Epithelial cell of esophagus (primary cell): ENCODE measurements at places on chromosomes 16 and 17.

DNA sequence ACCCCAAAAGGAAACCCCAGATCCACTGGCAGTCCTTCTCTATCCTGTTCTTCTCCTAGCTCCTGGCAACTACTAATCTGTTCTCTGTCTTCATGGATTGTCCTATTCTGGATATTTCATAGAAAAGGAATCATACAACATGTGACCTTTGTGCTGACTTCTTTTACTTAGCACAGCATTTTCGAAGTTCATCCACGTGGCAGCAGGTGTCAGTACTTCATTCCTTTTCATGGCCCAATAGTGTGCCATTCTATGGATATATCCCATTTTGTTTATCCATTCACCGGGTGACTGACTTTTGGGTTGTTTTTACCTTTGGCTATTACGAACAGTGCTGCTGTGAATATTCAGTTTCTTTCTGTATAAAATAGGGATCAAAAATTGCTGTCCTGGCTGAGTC lies 10.4 kb upstream of the FA2H start:
- DNase-seq = no peak

DNA sequence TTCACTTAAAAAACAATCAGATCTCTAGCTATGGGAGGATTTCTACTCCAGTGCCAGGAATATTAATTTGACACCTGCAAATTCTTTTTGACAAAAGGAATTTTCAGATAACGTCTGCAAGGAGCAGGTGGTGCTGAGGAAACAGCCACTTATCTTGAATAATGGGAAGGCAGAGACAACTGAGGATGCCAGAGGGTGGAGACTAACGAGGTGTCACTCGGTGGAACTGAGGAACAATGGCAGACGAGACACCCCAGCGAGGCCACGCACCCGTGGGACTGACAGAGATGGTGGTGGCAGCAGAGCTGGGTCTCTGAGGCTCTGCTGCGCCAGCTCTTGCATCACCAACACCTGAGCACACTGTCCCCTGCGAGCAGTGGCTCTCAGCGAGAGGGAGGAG lies 42.2 kb downstream of the VAC14 start:
- no peak for DNase-seq

- no peak for DNase-seq
Observed at GRCh38 chr17:81126281-81127132, 38.8 kb upstream of the PVALEF start.

DNA sequence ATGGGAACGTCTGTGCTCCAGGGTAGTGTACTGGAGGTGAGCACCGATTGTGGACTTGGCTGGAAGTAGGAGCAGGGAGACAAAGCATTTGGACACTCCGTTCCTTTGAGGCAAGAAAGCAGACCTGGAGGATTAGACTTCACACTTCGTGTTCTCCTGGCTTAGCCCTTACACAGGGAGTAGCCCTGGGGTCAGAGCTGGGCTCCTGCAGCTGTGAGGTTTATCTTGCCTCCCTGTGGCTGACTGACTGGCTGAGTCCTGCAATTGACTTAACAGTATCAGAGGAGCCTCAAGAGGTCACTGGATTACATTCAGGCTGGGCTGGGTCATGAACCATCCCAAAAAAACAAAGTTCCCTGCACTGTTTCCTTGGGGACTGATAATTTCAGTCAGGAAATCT lies 37.1 kb downstream of the MPRIP start:
- no peak for DNase-seq

- DNase-seq = no peak
Observed at GRCh38 chr17:10107316-10108165, 90.9 kb downstream of the GAS7 start.

GRCh38 chr16:65154321-65154720 lies 32.5 kb upstream of the CDH11 start:
- DNase-seq = peak; percentile 2

DNA sequence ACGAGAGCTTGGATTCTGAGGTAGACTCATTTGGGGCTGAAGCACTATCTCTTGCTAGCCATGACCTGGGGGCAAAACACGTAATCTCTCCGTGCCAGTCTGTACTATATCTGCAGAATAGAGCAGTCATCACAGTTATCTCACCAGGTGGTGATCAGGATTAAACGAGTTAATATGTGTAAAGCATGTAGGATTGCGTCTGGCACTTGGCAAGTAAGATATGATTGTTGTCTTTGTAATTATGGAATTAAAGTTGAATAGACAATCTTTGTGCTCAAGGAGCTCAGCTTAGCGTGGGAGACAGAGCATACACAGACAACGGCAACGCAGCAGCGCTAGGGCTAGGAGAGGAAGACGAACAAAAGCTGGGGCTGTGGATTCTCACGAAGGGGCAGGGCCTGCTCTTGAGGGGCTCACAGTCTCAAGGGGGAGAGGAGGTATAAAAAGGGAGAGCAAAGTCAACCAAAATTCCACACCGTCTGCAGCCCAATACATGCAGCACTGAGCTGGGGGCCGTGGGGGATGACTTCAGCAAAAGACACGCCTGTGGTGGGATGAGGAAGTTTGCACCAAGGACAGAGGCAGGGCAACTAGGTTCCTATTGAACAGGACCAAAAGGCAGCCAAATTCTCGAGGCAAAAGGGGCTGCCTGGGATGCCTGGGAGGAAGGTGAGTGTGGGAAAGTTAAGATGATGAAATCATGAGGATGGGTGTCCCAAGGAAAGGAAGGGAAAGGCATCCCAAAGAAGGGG lies 68.6 kb downstream of the SDK2 start:
- DNase-seq = peak; percentile 8

- DNase-seq = no peak
Observed at GRCh38 chr16:66913081-66913480, 5.6 kb downstream of the CDH16 start.

- peak; percentile 87 for DNase-seq
Observed at GRCh38 chr17:73228748-73229236, 32.9 kb downstream of the CPSF4L start.

GRCh38 chr16:24774510-24774909 lies 45.1 kb downstream of the TNRC6A start:
- DNase-seq = no peak

- no peak for DNase-seq
Observed at GRCh38 chr17:2418572-2418971, 17.7 kb upstream of the MNT start.

GRCh38 chr17:27343977-27344607 lies 50.2 kb downstream of the WSB1 start:
- no peak for DNase-seq

- DNase-seq = no peak
Observed at GRCh38 chr17:79666111-79666510, 55.3 kb upstream of the RBFOX3 start.

- DNase-seq = no peak
Observed at GRCh38 chr17:7897090-7897489, 8.5 kb downstream of the CHD3 start.

GRCh38 chr16:56371660-56371937 lies 53.7 kb downstream of the AMFR start:
- peak; percentile 30 for DNase-seq

- DNase-seq = no peak
Observed at GRCh38 chr16:30548416-30549253, 9.5 kb downstream of the ZNF764 start.

- peak; percentile 93 for DNase-seq
Observed at GRCh38 chr17:9668517-9668916, 23.2 kb downstream of the USP43 start.

GRCh38 chr17:72590882-72591281 lies 470.1 kb downstream of the SOX9 start:
- no peak for DNase-seq

DNA sequence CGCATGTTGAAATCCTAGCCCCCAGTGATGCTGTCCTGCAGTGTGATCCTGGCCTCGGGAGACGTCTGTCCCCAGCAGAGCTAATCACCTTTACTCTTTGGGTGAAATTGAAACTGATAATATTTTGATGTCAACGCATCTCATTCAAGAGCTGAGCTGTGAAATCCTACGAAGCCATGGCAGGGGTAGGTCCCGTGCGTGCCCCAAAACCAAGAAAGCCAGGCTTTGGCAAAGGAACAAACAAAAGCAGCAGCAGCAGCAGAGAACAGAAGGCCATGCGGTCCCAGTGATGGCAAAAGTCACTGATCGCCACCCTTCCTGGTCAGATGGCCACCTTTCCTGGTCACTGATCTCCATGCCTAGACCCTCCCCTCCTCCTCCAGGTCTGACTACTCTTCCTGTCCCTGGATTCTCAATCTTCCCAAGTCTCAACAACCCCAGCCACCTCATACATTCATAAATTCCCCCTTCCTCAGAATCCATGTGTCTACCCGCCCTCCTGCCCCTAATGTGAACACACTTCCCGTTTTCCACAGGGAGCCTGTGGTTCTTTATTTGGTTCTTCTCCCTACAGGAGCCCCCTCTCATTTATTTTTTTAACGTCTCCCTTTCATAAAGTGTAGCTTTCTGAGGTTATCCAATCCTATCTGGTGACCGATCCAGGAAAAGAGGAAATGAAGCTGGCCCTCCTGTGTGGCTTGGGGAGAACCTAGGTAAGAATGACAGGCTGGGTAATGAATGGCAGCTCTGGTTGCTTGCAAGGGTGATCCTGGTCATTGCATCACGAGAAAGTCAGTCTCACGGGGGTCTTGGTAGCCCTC lies 50.3 kb downstream of the CPPED1 start:
- no peak for DNase-seq

GRCh38 chr17:3929181-3929580 lies 12.9 kb upstream of the P2RX1 start:
- no peak for DNase-seq

- peak; percentile 92 for DNase-seq
Observed at GRCh38 chr17:70137451-70138230, 31.7 kb upstream of the KCNJ2 start.

DNA sequence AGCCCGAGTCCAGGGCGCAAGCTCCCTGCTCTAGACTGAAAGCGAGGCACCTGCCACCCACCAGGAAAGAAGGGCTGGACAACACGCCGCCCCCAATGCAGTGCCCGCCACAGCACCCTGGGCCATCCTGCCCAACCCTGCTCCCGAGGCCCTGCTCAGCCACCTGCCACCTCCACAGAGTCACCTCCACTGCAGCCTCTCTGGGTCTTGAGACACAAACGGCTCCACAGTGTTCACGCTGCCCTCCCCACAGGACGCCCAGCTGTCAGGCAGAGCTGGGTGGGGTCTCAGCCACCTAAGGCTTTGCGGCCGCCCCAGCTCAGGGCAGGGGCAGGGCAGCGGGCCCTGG lies 9.3 kb downstream of the CLCN7 start:
- DNase-seq = no peak

DNA sequence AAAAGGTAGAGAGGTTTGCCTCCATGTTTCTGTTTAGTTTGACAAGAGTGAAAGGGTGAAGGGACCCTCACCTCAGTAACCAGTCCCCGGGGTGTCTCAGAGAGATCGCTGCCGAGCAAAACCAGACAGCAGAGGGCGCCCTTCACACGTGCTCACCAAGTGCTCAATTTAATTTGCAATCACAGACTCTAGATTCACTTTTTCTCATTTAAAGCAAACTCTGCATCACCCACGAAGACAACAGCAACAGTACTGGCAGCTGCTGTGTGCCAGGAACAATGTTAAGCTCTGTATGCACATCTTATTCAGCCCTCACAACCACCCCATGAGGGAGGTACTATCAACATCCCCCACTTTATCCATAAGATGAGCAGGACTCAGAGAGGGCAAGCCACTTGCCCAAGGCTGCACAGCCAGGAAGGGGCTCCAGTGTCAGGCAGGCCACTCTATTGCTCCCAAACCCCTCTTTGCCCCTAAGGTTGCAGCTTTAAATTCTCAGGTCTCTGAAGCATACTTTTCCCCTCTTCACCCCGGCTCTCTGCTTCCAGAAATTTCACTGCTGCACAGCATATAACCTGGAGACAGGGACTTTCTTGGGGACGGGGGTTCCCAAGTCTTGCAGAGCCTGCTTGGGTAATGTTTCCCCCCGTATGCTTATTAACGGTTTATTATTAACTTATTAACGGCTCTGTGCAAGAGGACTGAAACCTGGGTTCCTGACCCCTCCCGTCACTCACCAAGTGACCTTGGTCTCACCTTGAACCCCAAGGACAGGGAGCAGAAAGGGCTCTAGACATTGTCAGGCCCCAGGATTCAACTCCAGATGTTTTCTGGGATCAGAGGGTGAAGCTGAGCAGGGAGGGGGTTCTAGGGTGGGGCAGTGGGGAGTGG lies 70.9 kb downstream of the CNGB1 start:
- peak; percentile 76 for DNase-seq

GRCh38 chr16:46748775-46749705 lies 896 bp upstream of the MYLK3 start:
- no peak for DNase-seq

DNA sequence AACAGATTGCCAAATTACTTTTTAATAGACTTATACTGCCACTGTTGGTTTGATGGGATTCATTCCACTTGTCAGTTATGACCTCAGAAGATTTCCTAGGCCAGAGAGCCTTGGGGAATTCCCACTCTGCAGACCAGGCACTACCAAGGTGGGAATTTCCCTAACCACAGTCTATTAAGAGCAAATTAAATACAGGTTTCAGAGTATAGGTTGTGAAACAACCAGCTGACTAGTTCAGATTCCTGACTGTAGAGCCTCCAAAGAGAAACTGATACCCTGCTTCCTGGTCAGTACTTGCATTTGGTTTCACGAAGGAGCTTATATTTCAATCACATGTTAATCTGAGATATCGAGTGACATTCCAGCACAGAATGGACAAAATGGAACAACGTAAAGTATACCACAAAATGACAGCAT lies 186.5 kb downstream of the STX8 start:
- DNase-seq = peak; percentile 99

GRCh38 chr17:5640726-5641125 lies 56.4 kb upstream of the NLRP1 start:
- no peak for DNase-seq

- DNase-seq = peak; percentile 86
Observed at GRCh38 chr17:58229881-58230280, 8.5 kb upstream of the LPO start.

- DNase-seq = peak; percentile 43
Observed at GRCh38 chr16:154217-155030, 2.0 kb downstream of the HBZ start.

DNA sequence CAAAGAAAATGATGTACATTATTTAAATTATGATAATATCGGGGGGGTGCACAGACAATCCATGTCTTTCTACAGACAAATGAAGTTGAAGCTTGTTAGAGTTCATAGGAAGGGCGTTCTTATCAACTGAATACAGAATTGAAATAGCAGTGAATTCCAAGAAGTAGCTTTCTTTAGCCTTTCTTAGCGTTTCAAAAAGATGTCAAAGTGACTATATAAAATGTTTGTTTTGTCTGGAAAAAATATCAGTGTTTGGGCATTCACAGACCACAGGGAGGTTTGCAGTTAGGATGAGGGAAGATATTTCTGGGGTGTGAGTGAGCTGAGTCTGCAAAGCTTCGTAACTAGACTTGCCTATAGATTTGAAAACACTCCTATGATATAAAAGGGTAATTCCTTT lies 55.0 kb downstream of the STX8 start:
- no peak for DNase-seq
